ENCODE measurements at places on chromosomes 13 and 19. TPM values are rescaled to one million over a fixed set of nuclear protein-coding genes. Genes with fewer than 3 reads are reported as not detected.

- no peak for DNase-seq
- peaks cover 17% of the 10 kb centered on the region for H3K4me1 ChIP-seq
- peak overlapping the region; percentile 94 for H3K4me3 ChIP-seq
- peak overlapping the region; percentile 95 for H3K27ac ChIP-seq
- peaks cover 4% of the 10 kb centered on the region for H3K27me3 ChIP-seq
Measured at GRCh38 chr13:30463787-30464495, 1.8 kb downstream of the HMGB1 start.

DNA sequence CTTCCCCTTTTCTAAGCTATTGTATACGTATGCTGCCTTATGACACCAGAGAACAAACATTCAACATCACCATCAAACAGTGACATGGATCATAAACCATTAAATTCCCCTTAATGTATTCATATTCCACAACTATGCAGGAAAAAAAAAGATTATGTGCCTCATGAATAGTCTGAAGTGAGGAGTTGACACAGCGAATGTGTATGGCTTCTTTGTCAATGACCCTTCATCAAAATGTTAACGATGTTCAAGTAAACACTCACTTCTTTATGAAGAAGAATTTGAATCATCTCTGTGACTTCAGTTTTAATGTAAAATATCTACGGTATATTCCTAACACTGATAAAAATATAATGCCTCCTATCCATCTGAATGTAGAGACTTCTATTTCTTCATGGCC lies 44.6 kb downstream of the SMAD9 start:
- H3K27ac ChIP-seq = no peak overlapping the region
- no peak for DNase-seq
- H3K4me3 ChIP-seq = no peak overlapping the region
- peaks cover 9% of the 10 kb centered on the region for H3K4me1 ChIP-seq

Gene ZNF665
- total RNA-seq = 5.0 TPM

DNA sequence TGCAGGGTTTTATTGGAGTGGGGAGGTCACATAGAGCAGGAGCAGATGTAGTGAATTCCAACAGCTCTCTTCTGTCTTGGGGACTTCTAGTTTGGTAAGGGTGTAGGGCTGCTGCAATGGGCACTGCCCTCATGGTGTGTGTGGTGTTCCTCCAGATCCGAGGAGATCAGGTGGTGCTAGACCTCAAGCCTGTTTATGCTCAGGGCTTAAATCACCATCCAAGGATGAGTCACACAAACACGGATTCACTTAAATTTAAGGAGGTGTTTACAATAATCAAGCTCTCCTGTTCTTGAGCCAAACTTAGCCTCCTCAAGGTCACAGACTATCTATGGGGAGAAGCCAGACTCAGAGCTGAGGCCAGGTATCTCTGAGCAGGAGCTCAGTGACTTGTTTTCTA lies 23.0 kb downstream of the HS6ST3 start:
- H3K27ac ChIP-seq = no peak overlapping the region
- H3K36me3 ChIP-seq = no peaks in the 10 kb centered on the region
- DNase-seq = no peak
- no peak overlapping the region for H3K4me3 ChIP-seq

Gene CEACAM16
- not detected for total RNA-seq

DNA sequence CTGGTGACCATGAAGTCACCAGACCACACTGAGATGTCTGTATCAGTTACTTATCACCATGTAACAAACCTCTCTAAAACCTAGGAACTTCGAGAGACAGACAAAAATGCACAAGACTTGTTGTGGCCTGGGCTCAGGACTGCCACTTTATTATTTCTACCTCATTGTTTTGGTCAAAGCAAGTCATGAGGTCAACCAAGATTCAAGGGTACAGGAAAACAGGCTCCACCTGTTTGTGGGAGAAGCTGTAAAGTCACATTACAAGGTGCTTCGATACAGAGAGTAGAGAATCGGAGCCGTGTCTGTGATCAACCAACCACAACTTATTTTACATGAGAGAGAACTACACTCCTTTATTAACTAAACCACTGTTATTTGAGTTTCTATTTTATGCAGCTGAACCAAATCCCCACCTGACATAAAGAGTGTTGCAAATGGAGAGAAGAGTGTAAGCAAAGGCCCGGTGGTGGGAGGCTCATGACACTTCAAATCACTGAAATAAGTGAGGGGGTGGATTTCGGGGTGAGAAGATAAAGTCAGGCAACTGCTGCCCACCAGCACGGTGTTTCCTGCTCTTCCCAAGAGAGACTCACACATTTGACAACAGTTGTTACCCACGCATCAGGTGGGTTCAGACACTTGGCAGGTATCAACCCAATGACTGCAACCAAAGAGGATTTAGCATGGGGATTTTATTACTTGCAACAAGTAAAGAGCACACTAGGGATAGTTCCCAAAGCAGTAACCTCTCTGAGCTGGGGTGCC lies 39.0 kb upstream of the IGSF23 start:
- no peak overlapping the region for H3K27ac ChIP-seq
- H3K4me3 ChIP-seq = no peak overlapping the region
- H3K4me1 ChIP-seq = peaks cover 10% of the 10 kb centered on the region
- H3K27me3 ChIP-seq = no peaks in the 10 kb centered on the region

DNA sequence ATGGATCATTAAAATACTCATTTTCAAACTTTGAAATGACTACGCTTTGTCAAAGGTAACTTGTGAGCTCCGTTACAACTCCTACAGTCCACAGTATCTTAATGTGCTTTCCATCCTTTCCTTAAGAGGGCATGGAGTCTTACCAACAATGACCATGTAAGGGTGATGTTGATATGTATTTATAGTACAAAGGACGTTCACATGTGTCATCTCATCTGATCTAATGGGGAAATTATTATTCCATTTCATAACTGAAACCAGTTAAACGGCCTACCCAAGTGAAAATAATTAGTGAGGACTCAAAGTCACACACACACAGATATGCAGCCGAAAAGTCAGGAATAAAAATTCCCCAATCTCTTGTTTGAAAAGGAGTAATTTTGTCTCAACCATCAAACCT lies 9.6 kb downstream of the USP12 start:
- H3K36me3 ChIP-seq = peaks cover 19% of the 10 kb centered on the region
- no peak overlapping the region for H3K4me3 ChIP-seq
- no peak for DNase-seq
- no peaks in the 10 kb centered on the region for H3K27me3 ChIP-seq

Gene TPTE2
- total RNA-seq = not detected

DNA sequence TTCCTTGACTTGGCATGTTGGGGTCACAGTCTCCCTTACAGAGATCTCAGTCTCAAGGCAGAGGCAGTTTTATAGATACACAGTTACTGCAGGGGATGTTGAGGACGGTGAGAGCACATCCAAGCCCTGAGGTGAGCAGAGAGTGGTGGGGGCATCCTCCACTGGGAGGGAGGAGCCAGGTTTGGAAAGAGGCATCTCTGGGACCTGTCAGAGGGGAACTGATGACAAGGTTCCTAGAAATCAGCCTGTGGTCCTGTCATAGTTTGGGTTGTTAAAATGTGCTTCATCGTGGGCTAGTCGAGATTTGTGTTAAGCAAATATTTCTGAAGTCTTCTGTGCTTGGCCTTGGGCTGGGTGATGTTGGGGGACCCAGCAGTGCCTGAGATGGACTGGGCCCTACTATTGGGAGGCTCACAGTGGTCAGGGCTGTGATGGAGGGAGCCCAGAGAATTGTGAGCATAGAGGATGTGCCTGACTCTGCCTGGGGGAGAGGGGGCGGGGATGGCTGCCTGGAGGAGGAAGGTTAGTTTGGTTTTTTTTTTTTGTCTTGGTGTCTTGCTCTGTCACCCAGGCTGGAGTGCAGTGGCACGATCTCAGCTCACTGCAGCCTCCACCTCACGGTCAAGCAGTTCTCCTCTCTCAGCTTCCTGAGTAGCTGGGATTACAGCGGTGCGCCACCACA lies 3.9 kb downstream of the SUPT5H start:
- peak overlapping the region; percentile 12 for H3K27ac ChIP-seq
- H3K4me1 ChIP-seq = peaks cover 28% of the 10 kb centered on the region
- peaks cover 29% of the 10 kb centered on the region for H3K36me3 ChIP-seq
- no peak overlapping the region for H3K4me3 ChIP-seq

DNA sequence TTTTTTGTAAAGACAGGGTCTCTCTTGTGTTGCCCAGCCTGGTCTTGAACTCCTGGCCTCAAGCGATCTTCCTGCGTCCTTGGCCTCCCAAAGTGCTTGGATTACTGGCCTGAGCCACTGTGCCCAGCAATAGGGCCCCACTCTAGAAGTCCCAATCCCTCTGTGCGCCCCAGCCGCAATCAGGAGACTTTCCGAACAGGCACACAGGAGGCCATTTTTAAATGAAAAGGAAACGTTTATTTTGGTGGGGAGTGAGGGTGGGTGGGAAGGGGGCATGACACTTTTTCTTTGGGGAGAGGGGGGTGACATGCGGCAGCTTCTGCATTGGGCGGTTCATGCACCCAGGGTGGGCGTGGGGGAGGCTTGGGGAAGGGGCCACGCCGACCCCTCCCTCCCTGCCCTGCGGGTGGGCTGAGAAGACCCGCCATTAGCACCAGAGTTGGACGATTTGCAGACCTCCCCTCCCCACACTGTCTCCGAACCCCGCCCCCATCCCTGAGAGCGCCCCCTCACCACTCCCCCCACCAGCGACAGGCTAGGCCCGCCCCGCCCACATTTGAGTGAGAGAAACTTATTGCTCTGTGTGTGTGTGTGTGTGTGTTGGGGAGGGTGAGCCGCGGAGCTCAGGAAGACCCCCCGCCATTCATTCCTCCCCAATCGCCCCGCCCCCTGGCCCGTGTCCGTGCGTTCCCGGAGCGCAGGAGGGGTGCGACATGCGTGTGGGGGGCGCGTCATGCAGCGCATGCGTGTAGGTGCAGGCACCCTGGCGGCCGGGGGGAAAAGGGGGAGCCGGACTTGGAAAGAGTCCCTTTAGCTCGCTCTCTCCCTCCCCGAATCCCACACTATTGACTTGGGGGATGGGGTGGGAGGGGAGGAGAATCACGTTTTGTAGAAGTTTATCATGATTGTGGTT lies 17.2 kb downstream of the KCNC3 start:
- H3K36me3 ChIP-seq = peaks cover 4% of the 10 kb centered on the region
- H3K4me1 ChIP-seq = peaks cover 5% of the 10 kb centered on the region
- DNase-seq = no peak
- H3K27me3 ChIP-seq = peaks cover 76% of the 10 kb centered on the region
- no peak overlapping the region for H3K27ac ChIP-seq
- peak overlapping the region; percentile 75 for H3K4me3 ChIP-seq

Gene NPAS1
- total RNA-seq = 3.6 TPM

- H3K4me3 ChIP-seq = no peak overlapping the region
- peak overlapping the region; percentile 54 for H3K27ac ChIP-seq
- H3K4me1 ChIP-seq = peaks cover 22% of the 10 kb centered on the region
- H3K27me3 ChIP-seq = no peaks in the 10 kb centered on the region
- H3K36me3 ChIP-seq = no peaks in the 10 kb centered on the region
Measured at GRCh38 chr13:40983259-40983658, 35.9 kb downstream of the ELF1 start.

GRCh38 chr13:72692884-72693514 lies 34.4 kb downstream of the MZT1 start:
- no peaks in the 10 kb centered on the region for H3K27me3 ChIP-seq
- no peak overlapping the region for H3K4me3 ChIP-seq
- H3K36me3 ChIP-seq = peaks cover 4% of the 10 kb centered on the region
- DNase-seq = no peak

- H3K36me3 ChIP-seq = no peaks in the 10 kb centered on the region
- H3K27ac ChIP-seq = no peak overlapping the region
- DNase-seq = no peak
- no peak overlapping the region for H3K4me3 ChIP-seq
- H3K4me1 ChIP-seq = no peaks in the 10 kb centered on the region
Measured at GRCh38 chr19:53647792-53648191, 16.0 kb downstream of the DPRX start.
